Ecto neural progenitor cell (in vitro differentiated cells): ENCODE measurements at places on chromosomes 13 and 19.

DNA sequence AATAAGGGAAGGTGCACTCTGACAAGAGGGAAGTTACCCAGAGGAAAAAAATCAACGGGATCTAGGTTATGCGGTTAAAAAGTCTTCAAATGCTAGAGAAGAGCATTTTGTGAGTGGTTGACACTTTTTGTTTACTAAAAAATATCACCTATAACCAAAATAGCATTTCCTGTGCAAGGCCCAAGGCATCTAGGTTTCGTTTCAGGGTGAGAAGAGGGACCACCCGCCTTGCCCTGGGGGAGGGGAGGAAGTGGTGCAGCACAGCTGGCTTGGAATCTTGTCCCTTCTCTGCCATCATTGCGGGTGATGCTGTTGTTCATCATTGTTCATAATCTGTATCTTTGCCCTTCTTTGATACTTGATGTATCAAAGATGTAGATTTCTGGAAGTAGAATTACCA lies 80.6 kb downstream of the NUFIP1 start:
- DNase-seq: no peak

GRCh38 chr13:28531077-28531844 lies 36.3 kb upstream of the FLT1 start:
- DNase-seq: peak; percentile 71

DNA sequence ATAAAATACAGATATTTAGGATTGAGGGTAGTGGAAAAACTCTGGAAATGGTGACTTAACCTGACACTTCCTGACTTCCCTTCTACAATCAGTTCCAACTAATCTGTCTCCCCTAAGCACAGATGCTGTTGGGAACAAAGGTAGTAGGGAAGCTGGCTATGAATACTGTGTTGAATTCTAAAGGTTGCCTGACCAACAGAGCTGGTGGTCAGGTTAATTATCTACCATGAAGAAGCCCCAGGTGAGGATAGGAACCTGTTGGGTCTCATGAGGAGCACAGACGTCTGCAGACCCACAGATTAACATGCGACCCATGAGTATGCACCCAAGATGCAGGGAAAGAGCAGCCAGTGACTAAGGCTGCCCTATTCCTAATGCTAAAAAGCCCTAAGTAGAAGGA lies 172.3 kb downstream of the DIAPH3 start:
- no peak for DNase-seq

- no peak for DNase-seq
Measured at GRCh38 chr13:108895220-108895704, 265.9 kb downstream of the MYO16 start.

GRCh38 chr13:112803422-112803821 lies 113.6 kb downstream of the ATP11A start:
- DNase-seq: no peak

DNA sequence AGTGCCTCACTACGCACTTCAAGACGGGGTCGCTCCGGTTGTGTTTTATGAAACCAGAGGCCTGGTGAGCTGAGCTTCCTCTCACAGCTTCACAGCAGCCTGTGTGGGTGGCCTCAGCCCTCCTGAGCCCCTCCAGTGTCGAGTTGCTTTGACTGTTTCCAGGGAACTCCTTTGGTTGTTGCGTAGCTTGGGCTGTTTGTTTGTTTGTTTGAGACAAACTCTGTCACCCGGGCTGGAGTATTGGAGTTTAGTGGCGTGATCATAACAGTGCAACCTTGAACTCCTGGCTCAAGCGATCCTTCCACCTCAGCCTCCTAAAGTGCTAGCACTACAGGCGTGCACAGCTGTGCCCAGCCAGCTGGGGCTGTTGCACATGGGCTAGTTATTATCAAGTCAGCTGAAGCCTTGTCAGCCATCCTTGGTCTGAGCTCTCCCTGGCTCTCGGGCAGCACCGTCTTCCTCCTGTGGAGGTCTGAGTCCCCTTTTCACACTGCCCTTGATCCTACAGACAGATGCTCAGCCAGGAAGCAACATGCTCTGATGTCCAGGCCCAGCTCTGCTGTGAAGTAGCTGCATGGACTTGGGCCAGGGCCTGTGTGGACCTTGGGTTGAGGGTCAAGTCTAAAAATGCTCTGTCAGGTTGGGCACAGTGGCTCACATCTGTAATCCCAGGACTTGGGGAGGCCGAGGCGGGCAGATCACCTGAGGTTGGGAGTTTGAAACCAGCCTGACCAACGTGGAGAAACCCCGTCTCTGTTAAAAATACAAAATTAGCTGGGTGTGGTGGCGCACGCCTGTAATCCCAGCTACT lies 10.2 kb downstream of the DOT1L start:
- no peak for DNase-seq

DNA sequence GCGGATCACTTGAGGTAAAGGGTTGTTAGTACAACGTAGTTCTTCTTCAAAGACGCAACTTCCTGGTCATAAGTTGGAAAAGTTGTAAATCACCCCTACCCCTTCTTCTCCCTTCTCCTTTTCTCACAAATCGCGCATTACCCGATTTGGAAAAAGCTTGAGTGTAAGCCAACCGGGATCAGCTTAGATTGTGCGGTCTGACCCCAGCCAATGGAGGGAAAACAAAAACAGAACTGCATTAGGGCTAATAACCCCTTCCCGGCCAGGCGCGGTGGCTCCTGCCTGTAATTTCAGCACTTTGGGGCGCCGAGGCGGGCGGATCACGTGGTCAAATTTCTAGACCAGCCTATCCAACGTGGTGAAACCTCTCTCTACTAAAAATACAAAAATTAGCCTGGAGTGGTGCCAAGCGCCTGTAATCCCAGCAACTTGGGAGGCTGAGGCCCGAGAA lies 806 bp downstream of the ZNF90 start:
- peak; percentile 59 for DNase-seq

GRCh38 chr19:11479090-11479897 lies 1.6 kb downstream of the ELAVL3 start:
- DNase-seq: peak; percentile 86

- DNase-seq: no peak
Measured at GRCh38 chr13:100658363-100658762, 16.2 kb downstream of the TMTC4 start.

GRCh38 chr19:10737722-10738121 lies 19.8 kb downstream of the DNM2 start:
- DNase-seq: no peak

- DNase-seq: no peak
Measured at GRCh38 chr13:30158774-30159445, 148.4 kb downstream of the KATNAL1 start.

- DNase-seq: no peak
Measured at GRCh38 chr13:79880818-79881217, 399.9 kb downstream of the NDFIP2 start.

DNA sequence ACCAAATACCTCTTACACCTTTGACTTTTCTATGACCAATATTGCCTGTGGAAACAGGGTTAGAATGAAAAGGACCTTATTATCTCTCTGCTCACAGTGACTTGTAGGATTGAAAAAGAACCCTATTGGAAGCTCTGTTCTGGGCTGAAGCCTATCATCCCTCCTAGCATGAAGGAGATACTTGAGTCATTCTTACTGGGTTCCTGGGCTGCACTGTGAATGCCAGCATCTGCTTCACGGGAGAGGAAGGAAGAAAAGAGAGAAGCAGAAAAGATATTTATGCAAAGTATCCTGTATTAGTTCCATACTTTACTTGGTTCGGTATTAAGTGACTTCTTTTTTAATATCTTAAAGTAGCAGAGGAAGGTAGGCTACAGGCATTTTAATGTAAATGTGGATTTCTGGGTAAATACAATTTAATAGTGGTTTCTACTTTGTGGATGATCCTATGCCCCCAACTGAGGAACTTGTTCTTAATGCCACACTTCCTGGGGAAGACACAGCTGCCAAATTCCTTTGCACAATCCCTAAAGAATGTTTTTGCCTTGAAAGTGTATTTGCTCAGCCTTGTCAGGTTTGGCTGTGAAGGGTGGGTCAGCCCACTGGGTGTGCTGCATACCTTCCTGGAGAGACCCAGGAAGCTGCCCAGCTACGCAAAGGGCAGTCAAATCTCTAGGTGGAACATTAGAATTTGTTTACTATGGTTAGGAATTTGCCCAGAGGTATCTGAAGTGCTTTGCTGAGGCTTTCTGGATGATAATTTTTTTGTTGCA lies 13.7 kb upstream of the SCEL start:
- DNase-seq: peak; percentile 45

DNA sequence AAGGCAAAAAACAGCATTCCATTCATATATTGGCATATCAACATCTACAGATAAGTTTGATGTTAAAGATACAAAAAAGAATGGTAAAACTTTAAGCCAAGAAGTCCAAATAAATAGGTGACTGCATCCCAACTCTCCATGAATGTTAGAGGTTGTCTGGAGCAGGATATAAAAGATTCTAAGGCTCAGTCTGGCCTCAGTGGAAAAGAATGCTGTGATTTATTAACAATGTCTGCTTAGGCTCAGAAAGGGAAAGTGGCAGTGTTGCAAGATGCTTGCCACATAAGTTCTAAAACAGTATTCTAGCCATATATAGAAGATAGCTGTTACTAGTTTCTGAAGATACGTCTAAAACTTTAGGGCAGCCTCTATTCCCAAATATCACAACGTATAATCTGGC lies 179.8 kb upstream of the NBEA start:
- no peak for DNase-seq

- no peak for DNase-seq
Measured at GRCh38 chr13:111176421-111176820, 61.3 kb downstream of the ARHGEF7 start.

GRCh38 chr13:31044364-31045285 lies 112.2 kb downstream of the TEX26 start:
- DNase-seq: peak; percentile 83

DNA sequence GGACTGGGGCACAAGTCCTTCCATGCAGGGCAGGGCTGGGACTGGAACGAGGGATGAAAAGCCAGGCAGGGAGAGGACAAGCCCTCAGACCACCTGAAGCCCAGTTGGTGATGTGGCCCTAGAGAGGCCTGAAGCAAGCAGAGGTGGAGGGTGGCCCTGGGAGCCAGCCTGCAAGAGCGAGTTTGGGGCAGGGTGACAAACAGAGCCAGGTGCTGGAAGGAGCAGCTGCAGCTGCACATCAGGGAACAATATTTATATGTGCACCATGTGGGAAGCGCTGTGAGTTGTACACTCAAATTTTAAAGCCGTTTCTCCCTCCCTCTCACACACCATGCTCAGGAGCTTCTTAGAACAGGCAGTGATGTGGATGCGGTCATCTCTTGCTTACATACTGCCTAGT lies 67.8 kb downstream of the FGF9 start:
- no peak for DNase-seq

- no peak for DNase-seq
Measured at GRCh38 chr19:3849092-3849491, 19.7 kb downstream of the ZFR2 start.

- DNase-seq: peak; percentile 52
Measured at GRCh38 chr13:30906411-30907051, 460 bp downstream of the MEDAG start.

GRCh38 chr19:3095441-3096191 lies 1.5 kb downstream of the GNA11 start:
- peak; percentile 81 for DNase-seq

DNA sequence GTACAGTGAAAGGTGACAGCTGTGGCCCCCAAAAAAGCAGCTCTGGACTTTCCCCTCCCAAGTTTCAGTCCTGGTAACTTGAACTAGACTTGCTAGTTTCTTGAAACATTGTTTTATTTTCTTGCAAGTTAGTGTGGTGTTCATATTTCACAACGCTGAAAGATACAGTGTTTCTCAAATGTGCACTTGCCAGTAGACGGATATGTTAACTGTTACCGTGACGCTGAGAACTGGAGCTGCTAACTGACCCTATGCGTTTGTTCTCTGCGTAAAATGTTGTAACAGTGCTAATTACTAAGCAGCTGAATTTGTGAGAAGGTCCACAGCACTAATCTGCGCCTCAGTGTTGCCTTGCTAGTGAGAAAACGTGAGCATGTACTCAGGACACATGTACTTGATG lies 79.6 kb downstream of the GGACT start:
- no peak for DNase-seq

- no peak for DNase-seq
Measured at GRCh38 chr13:21902709-21903098, 231.8 kb downstream of the FGF9 start.

DNA sequence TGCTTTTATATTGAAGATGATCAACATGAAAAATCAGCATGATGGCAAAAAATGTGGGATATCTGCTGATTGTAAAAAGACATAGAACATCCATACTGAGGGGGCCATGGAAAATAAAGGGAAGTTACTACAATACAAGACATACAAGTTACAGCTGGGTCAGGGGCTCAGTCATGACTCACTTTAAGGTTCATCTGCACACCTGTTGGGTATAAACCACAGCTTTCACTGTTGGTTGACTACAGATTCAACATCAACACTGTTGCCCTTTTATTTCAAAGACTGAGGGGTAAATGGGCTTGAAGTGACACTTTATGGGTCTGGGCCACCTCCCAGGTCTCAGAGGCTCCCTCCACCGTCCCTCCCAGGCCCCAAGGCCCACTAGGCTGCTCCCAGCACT lies 98.1 kb upstream of the IRS2 start:
- no peak for DNase-seq

GRCh38 chr13:29883941-29884518 lies 33.6 kb upstream of the UBL3 start:
- DNase-seq: no peak

- no peak for DNase-seq
Measured at GRCh38 chr13:100156788-100157187, 67.9 kb downstream of the PCCA start.

DNA sequence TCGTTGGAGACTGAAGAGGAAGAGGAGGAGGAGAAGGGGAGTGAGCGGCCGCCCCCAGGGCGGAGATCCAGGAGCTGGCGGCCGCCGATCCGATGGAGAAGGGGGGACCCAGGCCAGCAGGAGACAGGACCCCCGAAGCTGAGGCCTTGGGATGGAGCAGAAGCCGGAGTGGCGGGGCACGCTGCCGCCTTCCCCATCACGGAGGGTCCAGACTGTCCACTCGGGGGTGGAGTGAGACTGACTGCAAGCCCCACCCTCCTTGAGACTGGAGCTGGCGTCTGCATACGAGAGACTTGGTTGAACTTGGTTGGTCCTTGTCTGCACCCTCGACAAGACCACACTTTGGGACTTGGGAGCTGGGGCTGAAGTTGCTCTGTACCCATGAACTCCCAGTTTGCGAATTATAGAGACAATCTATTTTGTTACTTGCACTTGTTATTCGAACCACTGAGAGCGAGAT lies 1.8 kb downstream of the GADD45B start:
- DNase-seq: no peak

- DNase-seq: no peak
Measured at GRCh38 chr19:3695986-3696659, 4.1 kb downstream of the PIP5K1C start.

GRCh38 chr13:113819341-113819730 lies 44.5 kb downstream of the GAS6 start:
- DNase-seq: no peak

DNA sequence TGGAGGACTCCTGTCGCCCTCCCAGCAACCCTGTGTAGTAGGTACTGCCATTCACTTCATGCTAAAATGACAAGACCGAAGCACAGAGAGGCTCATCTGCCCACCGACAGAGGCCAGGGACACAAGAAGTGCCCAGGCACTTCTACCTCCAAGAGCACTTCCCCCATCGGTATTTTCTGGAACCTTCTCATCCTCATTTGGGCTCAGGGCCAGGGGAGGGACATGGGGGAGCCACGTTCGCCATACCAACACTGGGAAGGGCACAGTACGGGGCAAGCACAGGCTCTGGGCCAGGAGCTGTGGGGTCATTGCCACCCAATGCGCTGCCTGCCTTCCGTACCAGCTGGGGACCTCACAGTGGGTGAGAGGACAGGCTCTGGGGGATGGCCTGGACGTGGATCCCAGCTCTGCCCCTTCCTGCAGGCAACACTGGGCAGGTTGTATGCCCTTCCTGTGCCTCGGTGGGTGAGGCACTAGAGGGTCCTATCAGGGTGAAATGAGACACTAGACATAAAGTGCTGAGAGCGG lies 21.3 kb upstream of the CCNP start:
- no peak for DNase-seq

- DNase-seq: no peak
Measured at GRCh38 chr19:48340995-48341394, 15.6 kb downstream of the EMP3 start.
